ENCODE measurements at places on chromosomes 2 and 18. TPM values are rescaled to one million over a fixed set of nuclear protein-coding genes. Genes with fewer than 3 reads are reported as not detected.

Gene ARHGAP15
- not detected for total RNA-seq

Gene TXNDC2
- total RNA-seq: under 0.01 TPM

Gene RAB6C
- total RNA-seq: not detected

Gene ERMN
- not detected for total RNA-seq

Gene SPHKAP
- total RNA-seq: not detected

Gene NIFK
- total RNA-seq: 54.7 TPM

Gene RND3
- 147 TPM for total RNA-seq

Gene CFAP65
- 0.20 TPM for total RNA-seq

Gene ACMSD
- not detected for total RNA-seq

Gene PAX8
- total RNA-seq: 2.9 TPM

Gene SMC6
- 25.6 TPM for total RNA-seq

Gene TMEM163
- total RNA-seq: not detected

Gene FHOD3
- total RNA-seq: 1.1 TPM

Gene CCDC121
- 1.2 TPM for total RNA-seq

Gene KLHL41
- total RNA-seq: 0.37 TPM

Gene PUM2
- total RNA-seq: 49.5 TPM

Gene SP140
- under 0.01 TPM for total RNA-seq

All from subcutaneous preadipocyte (primary cell).